ENCODE measurements at places on chromosomes 2 and 18. TPM values are rescaled to one million over a fixed set of nuclear protein-coding genes. Genes with fewer than 3 reads are reported as not detected.

GRCh38 chr2:212814941-212815340 lies 276.3 kb upstream of the ERBB4 start:
- no peak for DNase-seq

- no peak for DNase-seq
Observed at GRCh38 chr18:57077786-57078552, 68.9 kb upstream of the BOD1L2 start.

DNA sequence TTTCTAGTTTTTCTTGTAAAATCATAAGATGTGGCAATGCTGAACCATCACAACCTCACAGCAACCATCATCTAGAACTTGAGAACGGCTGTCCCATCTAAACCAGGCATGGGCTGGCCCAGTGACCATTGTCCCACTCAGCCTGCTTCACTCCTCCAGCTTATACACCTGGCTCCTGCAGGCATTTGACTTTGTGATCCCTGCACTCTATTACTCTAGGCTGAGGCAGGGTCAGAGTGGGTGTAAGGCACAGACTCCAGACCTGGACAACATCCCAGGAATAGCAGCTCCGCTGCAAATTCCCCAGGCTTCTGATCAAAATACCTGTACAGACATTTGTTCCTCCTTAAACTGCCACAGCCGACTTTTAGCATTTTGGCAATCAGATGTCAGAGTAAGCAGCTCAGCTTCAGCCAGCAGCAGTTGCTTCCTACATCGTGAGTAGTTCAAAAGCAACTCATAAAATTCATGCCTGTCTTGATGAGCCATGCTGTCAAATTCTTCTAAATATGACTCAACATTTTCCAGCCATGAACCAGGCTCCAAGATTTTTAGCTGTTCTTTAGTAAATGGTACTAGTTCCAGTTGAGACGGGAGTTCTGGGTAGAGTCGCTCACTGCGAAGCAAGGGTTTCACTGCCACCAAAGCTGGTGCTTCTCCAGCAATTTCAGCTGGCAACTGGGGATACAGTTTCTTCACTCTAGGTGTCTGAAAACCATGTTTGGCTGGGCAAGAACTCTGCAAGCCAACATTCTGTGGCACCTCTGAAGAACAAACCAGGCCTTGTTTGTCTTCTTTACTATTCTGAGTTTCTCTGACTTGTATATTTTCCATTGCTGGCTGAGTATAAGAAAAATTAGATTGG lies 12.8 kb downstream of the EPG5 start:
- DNase-seq, result no peak

- no peak for DNase-seq
Observed at GRCh38 chr2:61978522-61978921, 73.0 kb downstream of the COMMD1 start.

DNA sequence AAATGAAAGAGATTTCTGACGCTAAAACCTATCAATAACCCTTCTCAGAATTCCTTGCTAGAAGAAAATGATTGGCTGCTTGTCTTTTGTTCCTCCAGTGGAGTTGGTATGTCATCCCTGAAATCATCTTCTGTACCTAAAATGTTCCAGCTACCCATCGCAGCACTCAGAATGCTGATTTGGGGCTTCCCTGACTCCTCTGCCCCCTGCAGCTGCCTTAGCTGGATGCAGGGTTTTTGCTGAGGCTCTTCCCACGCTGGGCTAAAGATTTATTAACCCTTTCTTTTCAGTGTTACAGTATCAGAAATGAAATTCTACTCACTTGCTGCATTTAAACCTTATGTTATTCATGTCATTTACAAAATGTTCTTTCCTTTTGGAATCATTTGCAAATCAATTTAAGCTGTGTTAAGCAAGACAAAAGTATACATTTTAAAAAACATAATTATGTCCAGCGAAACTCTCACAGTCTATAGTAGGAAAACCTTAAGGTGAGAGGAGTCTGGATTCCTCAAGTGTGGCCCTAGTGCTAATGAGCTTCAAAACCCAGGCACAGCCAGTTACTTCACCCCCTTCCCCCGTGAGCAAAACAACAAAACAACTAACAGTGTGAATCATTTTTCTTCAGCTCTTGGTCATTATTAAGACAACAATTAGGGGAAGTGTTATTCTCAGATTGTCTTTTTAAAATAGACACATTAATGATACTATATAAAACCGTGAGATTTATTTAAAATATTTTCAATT lies 32.8 kb downstream of the PKP4 start:
- DNase-seq, result no peak

GRCh38 chr2:174121175-174121574 lies 127.2 kb downstream of the OLA1 start:
- DNase-seq, result no peak

GRCh38 chr2:200239216-200239615 lies 67.3 kb upstream of the SPATS2L start:
- no peak for DNase-seq

- no peak for DNase-seq
Observed at GRCh38 chr2:31018280-31018679, 120.0 kb downstream of the GALNT14 start.

- DNase-seq, result no peak
Observed at GRCh38 chr18:10775026-10775425, 249.2 kb downstream of the NAPG start.

DNA sequence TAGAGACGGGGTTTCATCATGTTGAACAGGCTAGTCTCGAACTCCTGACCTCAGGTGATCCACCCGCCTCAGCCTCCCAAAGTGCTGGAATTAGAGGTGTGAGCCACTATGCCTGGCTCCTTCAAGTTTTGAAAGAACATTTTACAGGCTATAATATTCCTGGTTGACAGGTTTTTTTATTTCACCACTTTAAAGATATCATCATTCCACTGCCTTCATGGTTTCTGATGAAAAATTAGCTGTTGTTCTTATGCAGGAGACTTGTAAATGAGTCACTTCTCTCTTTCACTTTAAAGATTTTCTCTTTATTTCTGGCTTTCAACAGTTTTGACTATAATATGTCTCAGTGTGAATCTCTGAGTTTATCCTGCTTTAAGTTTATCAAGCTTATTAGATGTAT lies 7.9 kb upstream of the ARPC2 start:
- no peak for DNase-seq

The AGXT gene
- not detected for total RNA-seq

The SP5 gene
- not detected for total RNA-seq

- DNase-seq, result no peak
Observed at GRCh38 chr2:102030502-102030854, 38.7 kb downstream of the IL1R2 start.

DNA sequence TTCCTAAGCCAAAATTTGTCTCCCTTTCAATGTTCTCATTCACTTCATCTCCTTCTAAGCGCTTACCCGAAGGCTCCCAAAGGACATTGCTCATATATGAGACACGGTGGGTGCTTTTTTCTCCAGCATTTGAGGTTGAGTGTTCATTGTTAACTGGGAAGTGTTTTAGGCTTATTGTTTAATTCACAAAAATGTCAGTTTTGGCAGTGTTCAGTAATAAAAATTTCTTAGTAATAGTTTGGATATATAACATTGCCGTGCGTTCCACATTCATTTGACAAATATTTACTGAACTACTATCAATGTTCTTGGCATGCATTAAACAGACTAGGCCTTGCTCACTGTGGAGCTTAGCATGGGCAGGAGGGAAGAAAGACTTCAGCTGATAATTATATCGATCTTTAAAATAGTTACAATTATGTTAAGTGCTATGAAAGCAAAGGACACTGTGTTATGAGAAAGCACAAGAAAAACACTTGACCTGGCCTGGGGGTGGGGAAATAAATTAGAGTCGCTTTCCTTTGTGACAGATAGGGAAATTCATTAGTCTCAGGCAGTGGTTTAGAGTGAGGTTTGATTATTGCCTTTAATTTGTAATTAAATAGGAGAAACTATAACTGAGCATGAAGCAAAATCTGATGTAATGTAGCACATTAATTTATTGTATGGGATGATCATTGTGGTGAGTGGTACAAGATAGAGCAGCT lies 82.2 kb upstream of the DOCK10 start:
- DNase-seq, result no peak

DNA sequence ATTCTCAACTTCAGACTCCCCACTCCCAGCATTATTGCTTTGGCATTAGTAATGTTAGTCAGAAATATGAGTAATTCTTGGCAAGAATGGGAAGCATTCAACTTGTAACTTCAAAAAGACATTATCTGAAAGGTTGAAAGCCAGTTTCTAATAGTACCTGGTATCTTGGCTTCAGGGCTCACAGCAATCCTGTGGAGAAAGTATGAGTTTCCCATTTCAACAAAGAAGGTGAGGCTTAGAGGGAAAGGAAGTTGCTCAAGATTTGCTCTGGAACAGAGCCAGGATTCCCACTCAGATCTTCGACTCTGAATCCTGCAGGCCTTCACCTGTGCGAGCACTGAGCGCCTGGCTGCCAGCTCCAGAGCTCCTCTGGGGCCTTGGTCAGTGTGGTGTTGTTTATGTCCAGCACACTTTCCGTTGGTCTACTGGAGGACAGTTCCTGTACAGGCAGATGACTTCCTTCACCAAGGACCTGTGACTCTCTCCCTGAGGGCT lies 136.1 kb downstream of the MCFD2 start:
- no peak for DNase-seq

The TEKT4 gene
- total RNA-seq, result not detected

The CAPN14 gene
- total RNA-seq, result 0.24 TPM

The STON1 gene
- 38.0 TPM for total RNA-seq

The CYB5A gene
- total RNA-seq, result 28.2 TPM

GRCh38 chr2:176390276-176391147 lies 121.3 kb downstream of the MTX2 start:
- DNase-seq, result no peak

DNA sequence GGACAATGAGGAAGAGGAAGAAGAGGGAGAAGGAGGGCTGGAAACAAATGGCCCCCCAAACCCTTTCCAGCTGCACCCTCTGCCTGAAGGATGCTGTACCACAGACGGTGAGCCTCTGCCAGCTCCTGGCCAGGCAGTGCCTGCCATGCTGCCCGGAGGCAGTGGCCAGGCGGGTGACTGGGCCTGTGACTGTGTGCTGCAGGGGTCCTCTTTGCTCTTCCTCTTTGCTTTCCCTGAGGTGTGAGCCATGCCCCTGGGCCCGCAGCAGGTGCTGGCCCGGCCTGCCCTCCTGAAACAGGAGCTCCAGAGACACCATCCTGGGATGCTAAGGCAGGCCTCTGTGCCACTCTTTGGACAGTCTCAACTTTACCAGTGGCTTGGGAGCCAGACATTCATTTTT lies 28.6 kb downstream of the GREB1 start:
- no peak for DNase-seq

DNA sequence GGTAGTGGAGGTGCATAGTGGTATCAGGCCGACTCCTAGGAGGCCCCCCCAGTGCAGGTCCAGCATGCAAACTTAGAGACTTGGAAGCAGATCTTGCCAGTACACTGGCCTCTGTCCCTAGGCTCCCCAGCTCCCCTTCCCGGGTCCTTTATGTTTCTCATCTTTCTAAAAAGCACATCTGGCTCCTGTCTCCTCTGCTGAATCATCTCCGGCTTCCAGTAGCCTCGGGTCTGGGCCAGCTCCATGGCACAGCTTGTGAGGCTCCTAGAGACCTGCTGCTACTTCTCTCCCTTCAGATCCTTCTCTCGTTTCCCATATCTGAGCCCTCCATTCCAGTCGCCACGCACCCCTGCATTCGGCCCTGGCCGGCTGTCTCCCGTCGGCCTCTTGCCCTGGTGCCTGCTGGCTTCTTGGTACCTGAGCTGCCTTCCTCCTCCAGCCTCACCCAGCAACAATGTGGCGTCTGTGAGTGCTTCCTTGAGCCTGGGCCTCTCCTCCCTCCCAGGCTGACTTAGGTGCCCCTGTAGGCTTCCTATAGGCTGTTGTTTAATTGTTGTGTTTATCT lies 6.6 kb downstream of the TRAF3IP1 start:
- no peak for DNase-seq

GRCh38 chr2:201347138-201347537 lies 10.0 kb downstream of the FLACC1 start:
- DNase-seq, result no peak

DNA sequence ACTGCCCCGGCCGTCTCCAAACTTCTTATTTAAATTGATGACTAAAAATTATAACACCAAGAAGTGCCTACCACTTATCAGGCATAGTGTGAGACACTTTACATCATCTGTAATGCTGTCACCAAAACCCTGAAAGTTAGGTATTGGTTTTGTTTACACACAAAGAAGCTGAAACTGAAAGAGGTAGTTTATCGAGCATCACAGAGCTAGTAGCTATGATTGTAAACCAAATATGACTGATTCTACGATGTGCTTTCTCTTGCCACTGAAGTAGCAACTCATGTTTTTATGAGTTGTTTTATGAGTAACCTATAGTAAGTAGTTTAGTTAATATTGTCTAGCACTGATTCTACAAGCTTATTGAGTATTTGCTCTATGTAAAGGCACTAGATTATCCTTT lies 31.5 kb downstream of the DYNC1I2 start:
- no peak for DNase-seq

GRCh38 chr2:48343571-48344440 lies 186.1 kb upstream of the STON1 start:
- no peak for DNase-seq

The CIB4 gene
- not detected for total RNA-seq
